ENCODE measurements at places on chromosomes 4 and X.

- DNase-seq = no peak
Measured at GRCh38 chrX:18034945-18035344, 173.8 kb upstream of the RAI2 start.

DNA sequence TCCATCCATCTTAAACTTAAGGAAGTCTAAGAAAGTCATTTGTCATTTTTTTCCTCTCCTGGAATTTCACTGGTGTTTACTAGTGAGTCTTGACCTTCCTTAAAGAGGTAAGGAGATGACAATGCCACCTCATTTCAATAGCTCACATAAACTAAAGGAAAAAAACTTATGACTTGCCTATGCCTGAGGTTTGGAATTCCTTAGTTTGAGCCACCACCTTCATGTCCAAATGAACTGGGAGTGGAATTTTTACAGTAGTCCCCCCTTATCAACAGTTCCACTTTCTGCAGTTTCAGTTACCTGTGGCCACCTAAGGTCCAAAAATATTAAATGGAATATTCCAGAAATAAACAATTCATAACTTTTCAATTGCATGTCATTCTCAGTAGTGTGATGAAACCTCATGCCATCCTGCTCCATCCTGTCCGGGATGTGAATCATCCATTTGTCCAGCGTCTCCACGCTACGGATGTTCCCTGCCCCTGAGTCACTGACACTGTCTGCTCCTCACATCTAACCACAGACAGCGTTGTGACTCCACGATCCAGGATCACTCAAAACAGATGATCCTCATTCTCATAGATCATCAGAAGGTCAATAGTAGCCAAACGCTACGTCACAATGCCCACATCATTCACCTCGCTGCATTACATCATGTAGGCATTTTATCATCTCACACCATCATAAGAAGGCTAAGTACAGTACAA is 177.4 kb downstream of the SH3KBP1 start:
- no peak for DNase-seq

- DNase-seq = no peak
Measured at GRCh38 chr4:187550256-187550950, 445.2 kb upstream of the ZFP42 start.

DNA sequence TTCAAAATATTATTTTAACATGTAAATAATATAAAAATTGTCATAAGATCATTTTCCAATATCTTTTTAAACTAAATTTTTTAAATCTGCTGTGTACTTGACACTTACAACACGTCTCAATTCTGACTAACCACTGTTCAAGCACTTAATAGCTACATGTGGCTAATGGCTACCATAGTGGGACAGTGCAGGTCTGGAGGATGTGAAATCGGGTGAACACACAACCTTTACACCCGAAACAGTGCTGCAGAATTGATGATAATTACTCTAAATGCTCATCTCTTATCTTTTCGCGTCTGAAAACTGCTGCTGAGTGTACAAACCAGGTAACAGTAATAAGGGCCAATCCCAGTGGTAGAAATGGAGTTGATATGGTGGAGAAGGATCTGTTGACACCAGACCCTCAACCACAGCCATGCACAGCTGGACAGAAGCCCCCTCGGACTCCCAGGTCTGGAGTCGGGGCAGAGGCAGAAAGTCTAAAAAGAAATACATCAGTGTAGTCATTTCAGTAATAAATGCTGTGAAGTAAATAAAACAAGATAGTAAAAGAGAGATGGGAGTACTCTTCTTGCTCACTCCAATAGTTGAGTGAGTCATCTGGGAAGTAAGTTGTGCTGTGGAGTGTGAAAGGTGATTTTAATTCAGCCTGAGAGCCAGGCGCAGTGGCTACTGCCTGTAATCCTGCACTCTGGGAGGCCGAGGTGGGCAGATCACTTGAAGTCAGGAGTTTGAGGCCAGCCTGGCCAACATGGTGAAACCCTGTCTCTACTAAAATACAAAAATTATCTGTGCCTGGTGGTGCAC is 150.0 kb downstream of the CBR4 start:
- no peak for DNase-seq

DNA sequence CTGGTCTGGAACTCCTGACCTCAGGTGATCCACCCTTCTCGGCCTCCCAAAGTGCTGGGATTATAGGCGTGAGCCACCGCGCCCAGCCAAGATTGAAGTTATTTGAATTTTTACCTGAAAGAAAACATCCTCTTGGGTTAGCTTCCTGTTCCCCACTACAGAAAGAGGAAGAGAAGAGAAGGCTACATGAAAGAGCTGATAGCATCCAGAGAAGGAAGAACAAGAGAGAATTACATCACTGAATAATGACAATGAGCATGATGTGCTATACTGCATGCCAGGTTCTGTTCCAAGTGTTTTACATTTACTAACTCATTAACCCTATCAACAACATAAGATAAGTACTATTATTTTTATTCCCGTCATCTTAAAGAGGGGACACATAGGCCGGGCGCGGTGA is 11.5 kb upstream of the TBC1D1 start:
- no peak for DNase-seq
